ENCODE measurements at places on chromosomes 4 and X.

DNA sequence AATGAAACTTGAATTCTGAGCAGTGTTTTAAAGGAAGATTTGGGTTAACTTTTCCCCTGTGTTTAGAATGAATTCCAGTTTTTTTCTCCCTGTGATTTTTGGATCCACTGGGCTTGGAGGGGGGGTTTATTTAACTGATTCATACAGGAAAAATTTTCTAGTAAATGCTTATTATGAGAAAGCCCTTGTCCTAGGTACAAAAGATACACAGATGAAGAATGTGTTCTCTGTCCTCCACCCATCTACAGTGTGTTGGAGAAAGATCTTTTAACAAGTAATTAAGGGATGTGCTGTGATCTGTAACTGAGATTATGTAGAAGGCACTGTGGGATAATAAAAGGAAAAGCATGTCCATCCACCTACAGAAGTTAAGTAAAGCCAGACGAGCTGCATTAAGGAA lies 103.9 kb downstream of the STIM2 start:
- no peak for DNase-seq

DNA sequence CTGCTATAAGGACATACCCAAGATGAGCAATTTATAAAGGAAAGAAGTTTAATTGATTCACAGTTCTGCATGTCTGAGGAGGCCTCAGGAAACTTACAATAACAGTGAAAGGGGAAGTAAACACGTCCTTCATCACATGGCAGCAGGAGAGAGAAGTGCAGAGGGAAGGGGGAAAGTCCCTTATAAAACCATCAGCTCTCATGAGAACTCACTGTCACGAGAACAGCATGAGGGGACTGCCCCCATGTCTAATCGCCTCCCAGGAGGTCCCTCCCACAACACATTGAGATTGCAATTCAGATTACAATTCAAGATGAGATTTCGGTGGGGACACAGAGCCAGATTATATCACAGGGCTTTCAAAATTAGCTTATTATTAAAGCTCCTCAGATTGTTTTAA lies 209.5 kb upstream of the PPP3CA start:
- DNase-seq: no peak

DNA sequence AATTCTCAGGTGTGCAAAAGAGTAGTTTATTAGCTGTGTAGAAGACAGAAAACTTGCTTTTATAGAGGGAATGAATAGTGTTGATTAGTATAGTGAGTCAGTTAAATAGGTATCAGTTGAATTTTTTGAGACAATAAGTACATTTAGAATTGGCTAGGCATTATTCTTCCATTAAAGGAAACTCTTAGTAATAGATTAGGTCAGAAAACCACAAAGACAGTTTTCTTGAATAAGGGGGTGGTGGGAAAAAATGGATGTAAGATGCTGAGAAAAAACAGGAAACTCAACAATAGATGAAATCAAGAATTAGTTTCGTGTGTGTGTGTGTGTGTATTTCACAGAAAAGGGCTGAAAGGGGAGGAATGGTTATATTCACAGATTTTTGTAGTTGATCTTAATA lies 16.8 kb downstream of the CD38 start:
- no peak for DNase-seq

DNA sequence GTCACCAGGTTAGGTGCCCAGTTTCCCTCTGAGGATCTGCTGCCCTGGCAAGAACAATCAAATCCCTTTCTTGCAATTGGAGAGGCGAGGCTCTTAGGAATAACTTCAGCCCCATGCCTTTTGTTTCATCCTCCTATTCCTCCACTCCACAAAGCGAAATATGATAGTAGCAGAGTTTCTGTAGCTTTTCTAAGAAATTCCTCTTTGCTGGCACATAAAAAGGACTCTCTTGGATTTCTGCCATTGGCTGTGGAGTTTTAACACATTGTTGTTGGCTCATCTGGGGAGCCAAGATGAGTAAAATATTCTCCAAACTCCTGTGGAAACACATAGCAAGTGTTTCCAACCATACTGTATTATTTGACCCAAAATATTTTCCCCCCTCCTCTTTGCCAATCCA lies 11.0 kb upstream of the ADGRG2 start:
- DNase-seq: no peak

DNA sequence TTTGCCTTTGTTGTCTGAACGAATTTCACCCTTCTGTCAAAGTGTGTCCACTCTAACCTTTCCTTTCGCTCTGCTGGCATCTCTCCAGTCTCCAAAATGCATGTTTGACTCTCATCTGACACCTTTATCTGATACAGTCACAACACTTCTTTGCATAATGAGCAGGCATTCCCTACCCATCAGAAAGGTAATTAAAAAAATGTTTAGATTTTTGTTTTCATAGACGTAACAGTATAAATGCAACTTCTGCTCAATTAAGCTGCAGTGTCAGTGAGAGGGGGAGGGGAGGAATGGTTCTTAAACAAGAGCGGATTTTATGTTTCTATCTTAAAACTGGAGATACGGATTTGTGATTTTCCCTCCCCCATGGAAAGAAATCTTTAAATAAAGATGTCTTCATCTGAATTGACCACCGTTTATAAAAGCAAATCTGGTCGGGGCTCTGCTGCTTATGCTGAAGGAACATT lies 70.2 kb downstream of the CXXC4 start:
- no peak for DNase-seq

DNA sequence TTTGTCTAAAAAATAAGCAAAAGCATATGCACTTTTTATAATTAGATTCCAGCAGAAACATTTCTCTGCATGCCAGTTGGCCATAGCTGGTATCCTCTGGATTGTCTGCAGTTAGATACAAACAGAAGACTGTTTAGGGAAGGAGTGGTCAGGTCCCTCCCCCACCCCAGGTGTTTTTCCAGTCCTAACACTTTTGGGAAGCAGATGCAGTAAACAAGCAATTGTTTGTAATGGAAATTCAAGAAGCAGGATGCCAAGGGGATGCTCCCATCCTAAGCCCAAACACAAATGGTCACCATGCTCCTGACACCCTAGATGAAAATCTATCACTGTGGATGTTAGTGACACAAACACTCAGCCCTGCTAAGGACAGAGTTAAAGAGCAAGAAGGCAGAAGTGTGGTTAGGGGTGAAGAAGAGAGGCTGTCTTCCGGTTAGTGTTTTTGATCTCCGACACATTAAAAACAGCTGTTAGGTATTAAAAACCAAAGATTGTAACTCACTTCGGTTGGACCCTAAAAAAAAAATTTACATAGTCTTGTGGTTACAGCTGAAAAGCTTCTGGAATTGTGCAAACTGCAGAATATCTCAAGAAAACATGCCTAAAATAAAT lies 7.9 kb downstream of the LEF1 start:
- DNase-seq: no peak

DNA sequence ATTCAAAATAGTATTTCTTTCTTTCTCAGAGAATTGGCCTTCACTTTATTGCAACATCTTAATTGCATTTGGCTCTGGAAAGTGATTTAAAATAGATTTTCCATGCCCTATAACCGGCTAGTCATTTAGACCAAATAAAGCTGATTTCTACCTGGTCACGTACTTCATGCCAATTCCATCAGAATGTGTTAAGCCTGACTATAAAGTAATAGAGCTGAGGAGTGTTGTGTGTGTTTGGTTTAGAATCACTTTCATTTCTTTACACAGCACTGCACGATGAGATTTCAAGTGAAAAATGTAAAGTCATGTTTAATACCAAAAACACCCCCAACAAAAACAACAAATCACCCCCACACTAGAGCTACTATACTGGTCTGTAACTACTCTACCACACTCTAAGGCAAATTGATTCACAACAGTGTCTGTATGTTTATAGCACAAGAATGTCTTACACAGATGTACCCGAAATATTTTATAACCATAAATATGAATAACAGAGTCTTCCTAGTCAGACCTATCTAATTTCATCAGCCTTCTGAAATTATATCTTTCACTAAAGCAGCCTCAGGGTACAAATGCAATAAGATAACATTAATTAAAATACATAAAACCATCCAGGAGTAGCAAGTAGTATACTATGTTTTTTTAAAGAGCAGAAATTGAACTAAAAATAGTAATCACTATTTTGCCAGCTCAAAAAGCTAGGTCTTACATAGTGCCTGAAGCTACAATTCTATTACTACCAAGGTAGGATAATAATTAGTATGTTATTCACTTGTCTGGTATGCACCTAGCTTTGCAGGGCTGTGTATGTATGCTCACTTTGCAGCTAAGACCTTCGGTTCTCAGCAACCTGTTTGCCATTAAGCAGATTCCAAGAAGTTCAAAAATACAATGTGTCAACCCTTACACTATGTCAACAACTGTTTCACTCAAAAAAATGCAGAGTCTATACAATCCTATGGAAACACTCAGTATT lies 28.4 kb downstream of the APBB2 start:
- no peak for DNase-seq

Measured in activated T-helper 1 cell treated with anti-CD3 and anti-CD28 coated beads, Interleukin-2, amount 50 U/mL, for 16 hours (primary cell).